ENCODE measurements at places on chromosomes 2 and 18.

DNA sequence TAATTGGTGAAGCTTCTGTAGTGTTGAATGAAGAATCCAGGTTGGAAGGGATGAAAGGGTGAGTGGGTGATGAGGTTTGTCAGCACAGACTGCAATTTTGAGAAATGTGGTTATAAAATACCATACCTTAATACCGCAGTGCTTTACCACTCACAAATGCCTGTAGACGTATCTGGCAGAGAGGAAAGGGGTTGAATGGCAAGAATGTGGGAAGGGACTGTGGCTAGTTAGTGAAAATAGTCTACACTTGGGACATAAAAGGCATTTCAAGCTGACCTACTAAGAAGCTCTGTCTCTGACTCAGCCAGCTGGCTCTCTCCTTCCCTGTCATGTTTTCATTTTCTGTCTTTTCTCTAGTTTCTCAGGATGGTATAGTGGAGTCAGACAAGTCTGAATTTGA is 25.1 kb downstream of the CDK15 start:
- no peak overlapping the region for H3K4me3 ChIP-seq
- no peak overlapping the region for H3K27ac ChIP-seq
- no peaks in the 10 kb centered on the region for H3K27me3 ChIP-seq

GRCh38 chr2:229270551-229271410 is at the start of gene PID1:
PID1 (minus strand) TSS chr2:229271287; CDS start chr2:229271043, 244 bp downstream.
- no peaks in the 10 kb centered on the region for H3K36me3 ChIP-seq
- H3K27me3 ChIP-seq: no peaks in the 10 kb centered on the region
- no peaks in the 10 kb centered on the region for H3K4me1 ChIP-seq
- H3K27ac ChIP-seq: no peak within 1 kb of the TSS
- no peak within 1 kb of the TSS for H3K4me3 ChIP-seq

GRCh38 chr2:43675646-43676321 is 445 bp downstream of the C1GALT1C1L start:
- no peak for DNase-seq
- no peaks in the 10 kb centered on the region for H3K4me1 ChIP-seq
- H3K4me3 ChIP-seq: peak overlapping the region; percentile 14
- peaks cover 7% of the 10 kb centered on the region for H3K27me3 ChIP-seq

- H3K4me3 ChIP-seq: no peak overlapping the region
- H3K27ac ChIP-seq: no peak overlapping the region
- no peaks in the 10 kb centered on the region for H3K4me1 ChIP-seq
- H3K27me3 ChIP-seq: no peaks in the 10 kb centered on the region
- DNase-seq: no peak
Observed at GRCh38 chr18:45171679-45172191, 443.5 kb upstream of the SLC14A2 start.

- no peak for DNase-seq
- no peak overlapping the region for H3K27ac ChIP-seq
- H3K36me3 ChIP-seq: no peaks in the 10 kb centered on the region
- no peak overlapping the region for H3K4me3 ChIP-seq
- no peaks in the 10 kb centered on the region for H3K27me3 ChIP-seq
- H3K4me1 ChIP-seq: no peaks in the 10 kb centered on the region
Observed at GRCh38 chr2:234747833-234748559, 203.8 kb upstream of the SH3BP4 start.

DNA sequence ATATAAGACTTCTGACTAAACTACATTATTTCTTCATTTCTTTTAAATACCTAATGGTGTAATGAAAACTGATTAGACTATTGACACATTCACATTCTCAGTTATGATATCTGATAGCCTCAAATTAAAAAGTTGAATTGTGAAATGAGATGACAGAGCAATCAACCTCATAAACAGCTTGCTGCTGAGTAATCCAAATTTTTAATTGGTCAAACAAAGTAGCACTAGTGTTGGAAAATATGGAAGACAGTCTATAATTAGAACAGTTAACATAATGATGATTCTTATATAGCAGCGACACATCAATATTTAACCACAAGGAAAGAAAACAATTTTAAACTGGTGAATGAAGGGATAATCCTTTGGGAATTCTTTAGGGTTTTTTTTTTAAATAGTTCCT is 91.9 kb upstream of the LRP1B start:
- no peak overlapping the region for H3K4me3 ChIP-seq
- H3K27me3 ChIP-seq: no peaks in the 10 kb centered on the region
- H3K4me1 ChIP-seq: no peaks in the 10 kb centered on the region
- no peaks in the 10 kb centered on the region for H3K36me3 ChIP-seq
- DNase-seq: no peak

DNA sequence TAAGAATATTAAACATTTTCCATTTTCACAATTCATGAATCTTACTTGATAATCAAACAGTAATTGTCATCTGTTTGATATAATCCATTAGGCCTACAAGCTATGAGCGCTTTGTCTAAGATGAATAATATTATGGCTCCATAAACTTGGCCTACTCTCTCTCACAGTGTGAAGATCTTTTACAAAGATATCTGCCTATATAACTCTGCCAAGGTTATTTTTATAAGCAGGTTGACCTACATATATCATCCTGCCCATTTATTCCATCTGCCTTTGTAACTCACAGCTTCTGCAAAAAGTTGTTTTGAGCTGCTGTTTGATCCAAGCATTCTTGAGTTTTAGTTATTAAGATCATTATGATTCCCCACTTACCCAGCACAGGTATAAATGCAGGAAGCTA is 158.3 kb downstream of the PDE11A start:
- no peaks in the 10 kb centered on the region for H3K27me3 ChIP-seq
- DNase-seq: no peak
- H3K4me3 ChIP-seq: no peak overlapping the region

DNA sequence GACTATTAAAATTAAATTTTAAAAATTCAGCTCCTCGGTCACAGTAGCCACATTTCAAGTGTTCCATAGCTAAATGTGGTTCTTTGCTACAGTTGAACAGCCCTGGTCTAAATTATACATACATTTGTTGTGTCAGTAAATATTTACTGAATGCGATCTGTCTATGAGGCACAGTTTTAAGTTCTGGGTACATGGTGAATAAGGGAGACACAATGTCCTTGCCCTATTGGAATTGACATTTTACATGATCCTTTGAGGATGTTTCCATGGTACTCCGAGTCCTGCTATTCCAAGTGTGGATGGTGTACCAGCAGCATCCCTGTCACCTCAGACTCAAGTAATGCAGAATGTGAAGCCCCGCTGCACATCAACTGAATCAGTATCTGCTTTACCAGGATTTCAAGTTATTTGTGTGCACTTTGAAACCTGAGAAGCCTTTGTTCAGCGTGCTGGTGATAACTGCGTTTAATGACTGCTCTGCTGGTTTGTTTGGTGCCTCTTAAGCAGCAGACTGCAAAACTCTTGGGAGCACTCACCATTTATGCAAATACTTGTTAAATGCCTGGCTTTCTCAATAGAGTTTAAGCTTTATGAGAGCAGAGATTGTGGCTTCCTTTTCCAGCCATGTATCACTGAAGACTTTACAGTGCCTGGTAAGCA is 1.5 kb downstream of the GALNT1 start:
- H3K36me3 ChIP-seq: no peaks in the 10 kb centered on the region
- H3K4me3 ChIP-seq: no peak overlapping the region
- H3K27ac ChIP-seq: no peak overlapping the region

DNA sequence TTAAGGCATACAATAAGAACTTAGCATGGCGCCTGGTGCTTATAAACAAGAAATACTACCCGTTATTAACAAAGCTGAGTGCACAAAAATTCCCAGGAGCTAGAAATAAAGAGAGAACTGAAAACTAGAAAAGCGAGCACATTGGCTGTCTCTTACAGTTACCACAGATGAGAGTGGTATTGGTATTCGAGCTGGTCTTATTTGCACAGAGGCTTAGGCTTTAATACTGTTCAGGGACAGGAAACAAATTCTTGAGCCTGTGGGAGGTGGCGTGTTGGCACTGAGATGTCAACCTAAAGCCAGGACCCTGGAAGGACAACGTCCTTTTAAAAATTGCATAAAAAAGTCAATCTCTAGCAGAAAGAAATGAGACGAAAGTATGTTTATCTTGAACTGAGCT is 67.3 kb upstream of the IGFBP2 start:
- no peaks in the 10 kb centered on the region for H3K4me1 ChIP-seq
- DNase-seq: no peak
- no peak overlapping the region for H3K4me3 ChIP-seq
- H3K36me3 ChIP-seq: no peaks in the 10 kb centered on the region
- H3K27me3 ChIP-seq: no peaks in the 10 kb centered on the region

DNA sequence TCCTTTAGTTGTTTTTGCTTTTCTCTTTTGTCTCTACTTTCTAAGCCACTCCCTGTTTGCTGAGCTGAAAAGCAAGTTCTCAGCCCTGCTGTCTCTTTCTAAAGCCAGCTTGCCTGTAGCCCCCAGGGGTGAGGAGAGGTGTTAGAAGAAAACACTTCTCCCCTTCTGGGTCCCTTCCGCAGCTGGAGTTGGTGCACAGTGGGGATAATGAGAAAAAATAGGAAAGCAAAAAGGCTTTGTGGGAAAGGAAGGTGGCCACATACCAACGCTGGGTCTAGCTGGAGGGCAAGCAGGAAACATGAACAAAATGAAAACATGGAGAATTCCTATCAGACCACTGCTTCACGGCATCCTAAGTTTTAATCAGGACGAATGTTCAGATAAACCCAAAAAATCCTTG is 15.5 kb upstream of the SLC20A1 start:
- H3K4me1 ChIP-seq: peaks cover 51% of the 10 kb centered on the region
- no peaks in the 10 kb centered on the region for H3K27me3 ChIP-seq
- H3K36me3 ChIP-seq: no peaks in the 10 kb centered on the region
- DNase-seq: no peak

DNA sequence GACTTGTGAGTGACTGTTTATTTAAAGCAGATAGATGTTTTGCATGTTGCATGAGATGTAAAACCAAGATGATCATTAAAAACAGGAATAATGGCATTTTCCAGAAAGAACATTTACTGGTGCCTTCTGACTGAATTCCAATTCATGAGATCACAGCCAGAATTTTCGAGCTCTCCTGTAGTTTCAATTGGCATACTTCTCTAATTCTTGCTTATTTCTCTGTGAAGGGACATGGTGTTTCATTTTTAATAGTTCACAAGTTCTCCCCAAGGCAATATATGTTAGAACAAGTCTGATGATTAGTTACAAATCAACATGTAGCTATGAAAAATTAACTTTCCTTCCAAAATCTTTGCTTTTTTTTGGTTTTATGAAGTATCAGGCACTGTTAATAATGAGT is 105.7 kb downstream of the PDE1A start:
- H3K36me3 ChIP-seq: no peaks in the 10 kb centered on the region
- no peaks in the 10 kb centered on the region for H3K4me1 ChIP-seq
- no peaks in the 10 kb centered on the region for H3K27me3 ChIP-seq
- H3K27ac ChIP-seq: no peak overlapping the region

GRCh38 chr2:7572450-7572849 is 655.2 kb downstream of the RNF144A start:
- no peaks in the 10 kb centered on the region for H3K36me3 ChIP-seq
- H3K27me3 ChIP-seq: no peaks in the 10 kb centered on the region
- no peak for DNase-seq

- no peaks in the 10 kb centered on the region for H3K27me3 ChIP-seq
- H3K36me3 ChIP-seq: no peaks in the 10 kb centered on the region
- H3K4me3 ChIP-seq: no peak overlapping the region
Observed at GRCh38 chr2:228649447-228649846, 468.0 kb upstream of the SPHKAP start.

GRCh38 chr2:173684896-173685459 is 280.2 kb downstream of the SP3 start:
- H3K27ac ChIP-seq: no peak overlapping the region
- H3K4me3 ChIP-seq: no peak overlapping the region
- no peaks in the 10 kb centered on the region for H3K27me3 ChIP-seq
- H3K36me3 ChIP-seq: no peaks in the 10 kb centered on the region
- H3K4me1 ChIP-seq: no peaks in the 10 kb centered on the region
- no peak for DNase-seq

DNA sequence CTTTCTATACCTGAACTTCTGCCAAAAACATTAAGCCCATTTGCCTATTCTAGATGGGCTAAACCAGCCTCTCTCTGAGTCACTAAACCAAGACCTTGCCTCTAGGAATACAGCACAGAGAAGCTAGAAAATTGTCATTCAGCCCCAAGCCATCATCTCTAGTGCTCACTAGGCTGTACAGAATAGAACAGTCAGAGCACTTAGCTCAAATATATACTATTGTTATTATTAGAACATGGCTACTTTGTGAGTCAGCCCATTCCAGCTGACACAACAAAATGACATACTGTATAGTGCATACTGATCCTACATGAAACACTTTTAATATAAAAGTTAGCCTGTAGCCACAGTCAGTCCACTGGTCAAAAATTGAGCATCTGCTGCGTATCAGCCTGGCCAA is 418.8 kb downstream of the NRXN1 start:
- DNase-seq: no peak
- no peaks in the 10 kb centered on the region for H3K27me3 ChIP-seq
- no peaks in the 10 kb centered on the region for H3K4me1 ChIP-seq
- H3K4me3 ChIP-seq: no peak overlapping the region
- no peaks in the 10 kb centered on the region for H3K36me3 ChIP-seq

DNA sequence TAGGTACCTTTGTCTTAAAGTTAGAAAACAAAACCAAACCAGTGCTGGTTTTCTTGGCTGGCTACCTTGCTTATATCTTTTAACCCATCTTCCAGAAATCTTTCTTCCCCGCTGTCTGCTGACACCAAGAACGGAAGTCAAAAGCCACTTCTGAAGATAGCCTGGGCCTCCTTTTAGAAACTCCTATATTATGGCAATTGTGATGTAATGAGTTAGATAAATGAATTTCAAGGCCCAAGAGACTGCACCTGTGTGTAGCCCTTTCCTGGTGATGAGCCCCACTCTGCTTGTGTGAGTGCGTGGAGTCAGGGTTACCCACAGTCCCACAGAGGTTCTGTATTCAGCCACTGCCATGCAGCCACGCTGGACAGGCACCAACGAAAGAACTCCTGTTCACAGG is 60.7 kb downstream of the ARMC9 start:
- H3K27ac ChIP-seq: no peak overlapping the region
- no peaks in the 10 kb centered on the region for H3K36me3 ChIP-seq
- no peaks in the 10 kb centered on the region for H3K27me3 ChIP-seq

GRCh38 chr2:86831537-86831936 is 30.1 kb downstream of the CD8B start:
- no peaks in the 10 kb centered on the region for H3K36me3 ChIP-seq
- H3K27ac ChIP-seq: no peak overlapping the region
- H3K4me3 ChIP-seq: no peak overlapping the region

- no peak overlapping the region for H3K27ac ChIP-seq
- no peak for DNase-seq
- H3K4me3 ChIP-seq: no peak overlapping the region
- no peaks in the 10 kb centered on the region for H3K4me1 ChIP-seq
- H3K36me3 ChIP-seq: no peaks in the 10 kb centered on the region
Observed at GRCh38 chr2:229196448-229196847, 74.6 kb downstream of the PID1 start.

GRCh38 chr2:98824256-98825019 is 93.5 kb upstream of the MGAT4A start:
- no peaks in the 10 kb centered on the region for H3K36me3 ChIP-seq
- H3K27me3 ChIP-seq: no peaks in the 10 kb centered on the region
- H3K27ac ChIP-seq: peak overlapping the region; percentile 33
- DNase-seq: no peak
- peaks cover 27% of the 10 kb centered on the region for H3K4me1 ChIP-seq
- H3K4me3 ChIP-seq: no peak overlapping the region

DNA sequence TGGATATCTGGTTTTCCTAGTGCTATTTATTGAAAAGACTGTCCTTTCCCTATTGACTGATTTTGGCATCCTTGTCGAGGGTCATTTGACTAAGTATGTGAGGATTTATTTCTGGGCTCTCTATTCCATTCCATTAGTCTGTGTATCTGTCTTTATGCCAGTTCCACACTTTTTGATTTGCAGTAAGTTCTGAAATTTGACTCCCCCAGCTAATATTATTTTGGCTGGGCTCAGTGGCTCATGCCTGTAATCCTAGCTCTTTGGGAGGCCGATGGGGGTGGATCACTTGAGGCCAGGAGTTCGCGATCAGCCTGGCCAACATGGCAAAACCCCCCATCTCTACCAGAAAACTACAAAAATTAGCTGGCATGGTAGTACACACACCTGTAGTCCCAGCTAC is 46.8 kb upstream of the GAREM2 start:
- DNase-seq: no peak
- no peak overlapping the region for H3K4me3 ChIP-seq
- no peaks in the 10 kb centered on the region for H3K27me3 ChIP-seq
- H3K36me3 ChIP-seq: peaks cover 11% of the 10 kb centered on the region

All from effector memory CD4-positive, alpha-beta T cell (primary cell).